Cerebellar nuclear complex (tissue), 1 donor: ENCODE measurements at places on chromosomes 16 and 17.

DNA sequence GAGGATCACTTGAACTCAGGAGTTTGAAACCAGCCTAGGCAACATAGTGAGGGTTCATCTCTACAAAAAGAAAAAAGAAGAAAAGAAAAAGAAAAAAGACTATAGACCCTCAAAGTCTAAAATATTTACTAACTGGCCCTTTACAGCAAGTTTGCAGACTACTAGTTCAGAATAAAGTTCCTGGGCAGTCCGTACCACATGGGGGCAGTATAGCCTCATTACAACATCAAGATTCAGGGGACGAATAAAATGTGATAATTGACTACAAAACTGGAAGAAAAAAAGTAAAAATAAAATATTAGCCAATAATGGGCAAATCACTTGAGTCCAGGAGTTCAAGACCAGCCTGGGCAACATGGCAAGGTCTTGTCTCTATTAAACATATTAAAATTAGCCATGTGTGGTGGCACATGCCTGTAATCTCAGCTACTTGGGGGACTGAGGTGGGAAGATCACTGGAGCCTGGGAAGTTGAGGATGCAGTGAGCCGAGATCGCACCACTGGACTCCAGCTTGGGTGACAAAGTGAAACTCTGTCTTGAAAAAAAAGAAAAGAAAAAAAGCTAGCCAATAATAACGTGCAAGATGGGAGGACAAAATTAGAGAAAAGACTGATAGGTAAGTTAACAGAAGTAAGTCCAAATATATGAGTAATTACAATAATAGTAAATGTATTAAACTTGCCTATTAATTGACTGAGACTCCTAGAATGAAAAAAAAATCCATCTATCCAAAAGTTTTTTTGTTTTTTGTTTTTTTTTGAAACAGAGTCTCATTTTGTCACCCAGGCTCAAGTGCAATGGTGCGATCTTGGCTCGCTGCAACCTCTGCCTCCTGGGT lies 129.4 kb upstream of the SEC14L1 start:
- DNase-seq, result no peak

GRCh38 chr16:17343728-17344127 lies 127.0 kb downstream of the XYLT1 start:
- no peak for DNase-seq

DNA sequence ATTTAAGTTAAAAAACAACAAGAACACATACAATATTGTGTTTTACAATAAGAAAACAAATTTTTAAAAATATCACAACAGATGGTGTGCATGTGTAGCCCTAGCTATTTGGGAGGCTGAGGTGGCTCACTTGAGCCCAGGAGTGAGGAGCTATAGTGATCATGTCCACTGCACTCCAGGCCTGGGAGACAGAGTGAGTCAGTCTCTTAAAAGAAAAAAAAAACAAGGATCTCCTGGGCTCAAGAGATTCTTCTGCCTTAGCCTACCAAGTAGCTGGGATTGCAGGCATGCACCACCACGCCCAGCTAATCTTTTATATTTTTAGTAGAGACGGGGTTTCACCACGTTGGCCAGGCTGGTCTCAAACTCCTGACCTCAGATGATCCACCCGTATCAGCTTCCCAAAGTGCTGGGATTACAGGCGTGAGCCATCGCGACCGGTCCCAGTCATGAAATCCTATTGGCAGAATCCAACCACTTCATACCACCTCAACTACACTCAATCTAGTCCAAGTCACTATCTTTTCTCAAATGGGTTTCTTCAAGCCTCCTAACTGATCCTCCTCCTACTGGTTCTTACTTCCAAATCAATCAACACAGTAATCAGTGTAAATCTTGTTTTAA lies 55.0 kb downstream of the STH start:
- DNase-seq, result no peak

- DNase-seq, result no peak
Measured at GRCh38 chr17:199191-199604, 17.7 kb upstream of the DOC2B start.

DNA sequence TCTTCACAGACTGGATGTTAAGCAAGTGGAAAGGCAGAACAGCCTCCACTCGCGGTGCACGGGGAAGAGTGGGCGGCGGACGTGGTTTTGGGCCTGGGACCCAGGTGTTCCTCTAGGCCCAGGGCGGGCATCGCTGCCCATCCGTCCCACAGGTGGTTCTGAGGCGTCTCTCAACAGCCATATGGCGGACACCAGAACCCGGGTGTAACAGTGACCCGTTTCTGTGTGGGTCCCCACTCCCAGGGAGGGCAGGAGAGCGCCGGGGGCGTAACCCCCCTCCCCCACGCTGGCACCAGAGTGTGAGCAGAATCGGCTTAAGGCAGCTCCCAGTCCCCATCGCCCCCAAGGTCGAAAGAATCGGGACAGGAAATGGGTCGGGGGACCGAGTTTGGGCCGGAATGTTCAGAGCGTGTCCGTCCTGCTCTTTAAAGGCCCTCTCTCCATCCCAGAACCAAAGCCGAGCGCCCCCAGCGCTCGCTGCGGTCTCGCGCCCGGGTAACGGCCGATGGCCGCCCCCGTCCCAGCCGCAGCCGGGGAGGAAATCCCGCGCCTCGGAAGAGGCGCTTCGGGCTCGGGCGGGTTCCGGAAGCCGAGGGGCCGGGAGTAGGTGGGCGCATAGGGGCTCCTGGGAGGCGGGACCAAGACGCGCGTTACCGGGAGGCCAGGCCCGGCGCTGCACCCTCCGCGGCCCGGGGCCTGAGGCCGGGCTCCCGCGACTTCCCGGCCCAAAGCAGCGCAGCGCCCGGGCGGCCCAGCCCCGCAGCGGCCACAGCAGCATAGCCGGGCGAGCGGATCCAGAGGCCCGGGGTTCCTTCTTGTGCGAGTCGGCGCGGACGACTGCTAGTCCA lies at the start of gene TK2:
TK2 (minus strand) TSS at position 839 of the 848 bp plus-strand sequence; CDS start at position 778, 61 bp downstream.
- no peak for DNase-seq

GRCh38 chr17:68248199-68248825 lies 469 bp downstream of the AMZ2 start:
- DNase-seq, result no peak
